Spleen (tissue), 13 donors: ENCODE measurements at places on chromosomes 3 and 15.

DNA sequence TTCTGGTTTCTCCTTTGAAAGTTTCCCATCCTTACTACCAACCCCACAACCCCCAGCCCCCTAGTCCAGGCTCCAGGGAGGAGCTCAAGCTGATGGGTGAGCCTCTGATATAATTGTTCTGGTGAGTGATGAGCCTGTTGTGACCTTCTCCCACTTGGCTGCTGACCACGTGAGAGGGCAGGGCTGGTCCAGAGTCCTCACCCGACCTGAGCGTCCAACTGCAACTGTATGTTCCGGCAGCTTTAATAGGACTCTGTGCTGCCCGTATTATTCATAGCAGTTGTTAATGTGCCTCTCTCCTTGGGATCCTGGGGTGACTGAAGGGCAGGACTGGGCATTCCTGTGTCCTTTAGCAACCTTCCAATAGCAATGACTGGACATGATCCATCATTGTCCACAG, 56.2 kb downstream of the B3GNT5 start:
- no peak overlapping the region for H3K4me3 ChIP-seq
- no peak for DNase-seq
- peaks cover 26% of the 10 kb centered on the region for H3K4me1 ChIP-seq
- no peaks in the 10 kb centered on the region for H3K36me3 ChIP-seq
- no peak overlapping the region for H3K27ac ChIP-seq

- H3K36me3 ChIP-seq: no peaks in the 10 kb centered on the region
- DNase-seq: peak; percentile 90
- H3K27me3 ChIP-seq: peaks cover 50% of the 10 kb centered on the region
- H3K4me3 ChIP-seq: peak within 1 kb of the TSS; percentile 73
These were observed at the start of gene ITPKA for GRCh38 chr15:41493205-41493901. Gene ITPKA, plus strand, starts transcription at chr15:41493874. Its CDS starts 54 bp downstream, at chr15:41493928.

- H3K4me1 ChIP-seq: peaks cover 20% of the 10 kb centered on the region
- H3K4me3 ChIP-seq: no peak overlapping the region
- no peak overlapping the region for H3K27ac ChIP-seq
- no peak for DNase-seq
- no peaks in the 10 kb centered on the region for H3K27me3 ChIP-seq
- no peaks in the 10 kb centered on the region for H3K36me3 ChIP-seq
These were observed 5.7 kb downstream of the NCEH1 start for GRCh38 chr3:172705170-172705569.

GRCh38 chr3:46856576-46857471, 6.4 kb downstream of the MYL3 start:
- H3K36me3 ChIP-seq: no peaks in the 10 kb centered on the region
- DNase-seq: peak; percentile 43
- H3K27ac ChIP-seq: no peak overlapping the region
- H3K27me3 ChIP-seq: peaks cover 6% of the 10 kb centered on the region

DNA sequence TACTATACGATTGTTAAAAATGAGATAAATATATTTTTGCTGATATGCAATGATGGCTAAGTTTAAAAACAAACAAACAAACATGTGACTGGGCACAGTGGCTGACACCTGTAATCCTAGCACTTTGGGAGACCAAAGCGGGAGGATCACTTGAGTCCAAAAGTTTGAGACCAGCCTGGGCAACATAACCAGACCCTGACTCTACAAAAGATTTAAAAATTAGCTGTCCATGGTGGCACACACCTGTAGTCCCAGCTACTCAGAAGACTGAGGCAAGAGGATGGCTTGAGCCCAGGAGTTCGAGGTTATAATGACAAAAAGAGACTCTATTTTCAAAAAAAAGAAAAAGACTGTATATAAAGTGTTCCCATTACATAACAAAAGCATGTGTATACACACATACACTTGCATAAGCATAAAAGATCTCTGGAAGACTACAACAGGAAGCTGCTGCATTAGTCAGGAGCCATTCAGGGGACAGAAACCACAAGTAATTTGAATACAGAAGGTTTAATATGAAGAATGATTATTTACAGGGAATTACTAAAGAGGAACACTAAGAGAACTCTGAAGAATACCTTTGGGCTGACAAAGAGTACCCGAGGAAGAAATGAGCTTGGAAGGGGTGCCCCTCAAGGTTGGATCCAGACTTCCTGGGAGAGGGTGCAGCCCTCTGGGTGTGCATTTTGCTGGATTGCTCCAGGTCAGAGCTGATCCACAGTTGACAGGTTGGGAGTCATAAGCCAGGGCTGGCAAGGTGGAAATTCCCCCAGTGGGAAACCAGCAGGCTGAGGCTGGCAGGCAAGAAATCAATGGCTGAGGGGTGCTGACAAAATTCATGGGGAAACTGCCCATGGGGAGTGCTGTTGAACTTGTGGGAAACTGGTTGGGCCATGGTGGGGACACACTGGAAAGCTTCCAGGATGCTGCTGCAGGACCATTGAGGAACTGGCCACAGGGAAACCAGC, 9.3 kb upstream of the TM4SF18 start:
- no peak overlapping the region for H3K27ac ChIP-seq
- H3K4me3 ChIP-seq: no peak overlapping the region
- H3K4me1 ChIP-seq: peaks cover 8% of the 10 kb centered on the region
- H3K36me3 ChIP-seq: no peaks in the 10 kb centered on the region

- no peak overlapping the region for H3K27ac ChIP-seq
- H3K4me3 ChIP-seq: no peak overlapping the region
- H3K27me3 ChIP-seq: no peaks in the 10 kb centered on the region
- no peaks in the 10 kb centered on the region for H3K36me3 ChIP-seq
- no peak for DNase-seq
These were observed 228.8 kb downstream of the DIPK2A start for GRCh38 chr3:144200466-144200865.

- no peak overlapping the region for H3K27ac ChIP-seq
- H3K4me1 ChIP-seq: no peaks in the 10 kb centered on the region
- no peak for DNase-seq
- H3K4me3 ChIP-seq: no peak overlapping the region
These were observed 33.2 kb upstream of the MME start for GRCh38 chr3:155046935-155047334.

DNA sequence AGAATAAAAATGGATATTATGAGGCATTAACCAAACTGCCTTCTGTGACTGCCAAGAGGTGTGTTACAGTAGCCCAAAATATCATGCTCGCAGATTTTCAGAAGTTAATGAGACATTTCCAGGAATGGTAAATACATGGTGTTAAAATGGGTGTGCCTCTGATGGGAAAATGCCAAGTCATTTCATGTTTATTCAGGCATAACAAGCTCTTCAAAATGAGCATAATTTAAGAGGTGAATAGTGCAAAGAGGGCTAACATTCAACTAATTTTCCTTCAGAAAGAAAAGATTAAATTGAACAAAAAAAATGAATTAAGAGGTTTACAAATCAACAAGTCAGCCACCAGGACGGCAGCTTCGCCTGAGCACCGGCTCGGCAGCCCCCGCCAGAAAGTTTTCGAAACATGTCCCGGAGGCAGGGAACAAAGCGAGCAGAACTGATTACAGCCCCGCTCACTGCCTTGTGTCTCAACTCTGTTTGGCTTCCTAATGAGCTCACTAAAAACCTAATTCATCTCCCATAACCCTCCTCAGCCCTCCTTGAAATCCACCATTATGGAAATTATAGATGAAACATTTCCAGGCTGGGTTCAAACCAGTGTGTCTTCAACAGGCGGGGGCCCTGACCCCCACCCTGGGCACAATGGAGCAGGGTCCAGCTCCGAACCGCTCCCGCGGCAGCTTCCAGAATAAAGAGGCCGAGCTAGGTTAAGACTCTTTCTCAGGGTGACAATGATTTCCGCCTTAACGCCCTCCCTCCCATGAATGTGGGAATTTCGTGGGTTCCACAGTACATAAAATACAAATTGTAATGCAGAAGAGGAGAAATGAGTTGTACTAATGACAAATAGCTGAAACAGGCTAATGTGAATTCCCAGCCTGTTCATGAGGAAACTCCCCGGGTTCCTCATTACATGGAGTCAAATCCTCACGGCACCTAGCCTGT, 43.9 kb downstream of the MEIS2 start:
- H3K27ac ChIP-seq: no peak overlapping the region
- H3K4me3 ChIP-seq: no peak overlapping the region
- H3K27me3 ChIP-seq: no peaks in the 10 kb centered on the region

DNA sequence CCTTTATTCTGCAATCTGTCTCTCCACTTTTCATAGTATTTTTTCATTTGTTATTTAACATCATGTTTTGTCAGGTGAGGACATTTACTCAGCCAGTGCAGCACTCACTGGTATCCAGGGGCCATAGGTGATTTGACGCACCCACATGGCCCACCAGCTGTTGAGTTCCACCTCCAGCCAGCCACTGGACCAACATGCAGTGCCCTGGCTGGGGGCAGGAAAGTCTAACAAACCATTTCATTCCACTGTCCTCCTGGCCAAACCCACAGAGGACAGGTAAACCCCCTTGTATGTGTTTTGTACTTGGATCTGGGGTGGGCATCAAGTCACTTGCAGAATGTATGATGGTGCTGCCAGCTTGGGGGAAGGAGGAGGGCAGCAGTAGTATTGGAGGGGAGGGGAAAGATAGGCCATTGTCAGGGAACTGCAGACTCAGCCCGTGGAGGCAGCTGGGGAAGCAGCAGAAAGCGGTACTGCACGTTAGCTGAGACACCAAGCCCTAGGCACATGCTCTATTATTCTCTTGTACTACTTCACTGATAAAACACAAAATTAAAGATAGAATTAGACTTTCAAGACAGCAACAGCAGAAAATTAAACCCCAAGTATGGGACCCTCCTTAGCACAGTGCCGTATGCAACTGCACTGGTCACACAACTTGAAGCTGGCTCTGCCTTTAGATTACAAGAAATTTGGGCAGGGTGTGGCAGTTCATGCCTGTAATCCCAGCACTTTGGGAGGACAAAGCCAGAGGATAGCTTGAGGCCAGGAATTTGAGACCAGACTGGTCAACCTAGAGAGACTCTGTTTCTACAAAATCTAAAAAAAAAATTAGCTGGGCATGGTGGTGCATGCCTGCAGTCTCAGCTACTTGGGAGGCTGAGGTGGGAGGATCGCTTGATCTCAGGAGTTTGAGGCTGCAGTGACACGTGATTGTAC, 15.4 kb upstream of the RPL24 start:
- H3K27me3 ChIP-seq: no peaks in the 10 kb centered on the region
- no peaks in the 10 kb centered on the region for H3K36me3 ChIP-seq
- no peak overlapping the region for H3K4me3 ChIP-seq
- H3K27ac ChIP-seq: peak overlapping the region; percentile 35
- H3K4me1 ChIP-seq: no peaks in the 10 kb centered on the region

GRCh38 chr3:188432802-188433520, 279.0 kb downstream of the LPP start:
- H3K27me3 ChIP-seq: no peaks in the 10 kb centered on the region
- peaks cover 64% of the 10 kb centered on the region for H3K4me1 ChIP-seq
- DNase-seq: no peak
- no peaks in the 10 kb centered on the region for H3K36me3 ChIP-seq
- H3K27ac ChIP-seq: peak overlapping the region; percentile 28

DNA sequence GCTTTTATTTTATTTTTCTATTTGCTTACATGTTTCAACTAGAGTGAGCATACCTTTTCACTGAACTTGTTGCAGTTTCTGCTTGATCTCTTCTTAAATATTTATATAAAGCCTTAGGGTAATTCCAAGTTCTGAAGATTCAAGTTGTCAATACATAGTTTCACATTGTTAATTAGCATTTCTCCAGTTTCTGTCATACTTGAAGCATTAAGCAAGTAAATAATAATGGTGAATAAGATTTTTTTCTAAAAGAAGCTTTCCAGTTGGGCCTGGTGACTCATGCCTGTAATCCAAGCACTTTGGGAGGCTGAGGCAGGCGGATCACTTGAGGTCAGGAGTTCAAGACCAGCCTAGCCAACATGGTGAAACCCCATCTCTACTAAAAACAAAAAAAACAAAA, 53.9 kb downstream of the CALML4 start:
- H3K36me3 ChIP-seq: peaks cover 15% of the 10 kb centered on the region
- H3K27me3 ChIP-seq: no peaks in the 10 kb centered on the region
- H3K4me3 ChIP-seq: no peak overlapping the region
- no peak for DNase-seq

- H3K27ac ChIP-seq: no peak overlapping the region
- H3K4me3 ChIP-seq: no peak overlapping the region
- peaks cover 5% of the 10 kb centered on the region for H3K4me1 ChIP-seq
- no peaks in the 10 kb centered on the region for H3K36me3 ChIP-seq
- H3K27me3 ChIP-seq: no peaks in the 10 kb centered on the region
- no peak for DNase-seq
These were observed 254.9 kb upstream of the TBL1XR1 start for GRCh38 chr3:177451864-177452830.

- H3K4me1 ChIP-seq: peaks cover 21% of the 10 kb centered on the region
- no peak overlapping the region for H3K27ac ChIP-seq
- H3K4me3 ChIP-seq: no peak overlapping the region
- no peak for DNase-seq
These were observed 22.6 kb downstream of the SFMBT1 start for GRCh38 chr3:53023072-53023823.

DNA sequence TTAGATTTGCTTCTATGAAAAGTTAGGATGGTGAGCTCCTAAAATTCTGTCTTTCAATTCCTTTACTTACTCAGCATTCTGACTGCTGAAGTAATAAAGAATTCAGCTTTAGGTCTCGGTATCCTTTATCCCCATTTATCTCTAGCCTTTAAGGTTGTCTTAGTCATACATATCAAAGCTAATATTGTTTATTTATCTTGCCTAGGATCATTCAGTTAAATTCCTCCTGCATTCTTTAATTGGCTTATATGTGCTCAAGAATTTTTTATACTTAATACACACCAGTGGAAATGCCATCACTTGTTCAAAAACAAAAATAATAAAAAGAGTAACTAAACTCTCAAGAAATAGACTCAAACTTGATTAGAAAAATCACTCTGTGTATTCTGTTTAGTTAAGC, 507.0 kb downstream of the ZPLD1 start:
- no peak overlapping the region for H3K4me3 ChIP-seq
- no peak for DNase-seq
- H3K36me3 ChIP-seq: no peaks in the 10 kb centered on the region
- no peaks in the 10 kb centered on the region for H3K4me1 ChIP-seq
- no peak overlapping the region for H3K27ac ChIP-seq

DNA sequence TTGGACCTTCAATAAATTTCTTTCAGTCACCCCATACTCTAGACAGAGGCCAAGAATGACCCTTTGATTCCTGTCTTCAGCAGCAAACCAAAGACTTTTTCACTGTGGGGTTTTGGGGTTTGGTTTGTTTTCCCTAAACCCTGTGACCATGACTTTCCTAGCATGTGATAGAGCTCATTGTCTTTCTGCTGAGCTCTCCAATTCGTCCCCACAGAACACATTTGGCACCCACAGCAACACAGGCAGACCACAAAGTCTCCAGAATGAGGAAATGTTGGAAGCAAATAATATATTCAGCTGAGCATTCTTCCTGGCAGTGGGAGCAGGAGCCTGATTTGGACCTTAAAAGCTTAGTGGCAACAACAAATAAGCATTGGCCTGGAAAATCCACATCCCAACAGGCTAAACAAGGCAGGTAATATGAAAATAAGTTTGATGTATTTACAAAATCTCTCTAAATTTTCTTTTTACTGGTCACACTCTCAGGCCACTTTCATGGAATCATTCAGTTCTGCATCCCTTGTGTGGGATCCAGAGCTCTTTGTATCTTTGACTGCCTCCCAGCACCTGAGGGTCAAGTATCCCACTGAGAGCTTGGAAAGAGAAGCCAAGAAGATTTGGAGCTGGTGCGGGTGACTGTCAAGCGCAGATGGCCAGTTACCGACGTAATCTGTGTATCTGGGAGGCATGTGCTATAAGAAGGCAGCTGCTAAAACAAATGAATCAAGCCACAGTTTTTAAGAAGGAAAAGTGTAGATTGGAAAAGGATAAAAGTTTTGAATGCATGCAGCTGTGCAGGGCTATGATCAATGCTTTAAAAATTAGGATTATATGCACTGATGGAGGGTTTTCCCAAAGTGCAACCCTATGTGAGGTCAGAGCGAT, 36.5 kb upstream of the CPB1 start:
- H3K36me3 ChIP-seq: no peaks in the 10 kb centered on the region
- H3K4me1 ChIP-seq: no peaks in the 10 kb centered on the region
- H3K27ac ChIP-seq: no peak overlapping the region
- DNase-seq: no peak
- H3K27me3 ChIP-seq: no peaks in the 10 kb centered on the region
